ENCODE measurements at places on chromosomes 7 and 10.

GRCh38 chr10:76333796-76334195 lies 902.4 kb downstream of the LRMDA start:
- H3K27ac ChIP-seq = no peak overlapping the region
- H3K4me3 ChIP-seq = no peak overlapping the region
- no peak for DNase-seq
- peaks cover 8% of the 10 kb centered on the region for H3K4me1 ChIP-seq

DNA sequence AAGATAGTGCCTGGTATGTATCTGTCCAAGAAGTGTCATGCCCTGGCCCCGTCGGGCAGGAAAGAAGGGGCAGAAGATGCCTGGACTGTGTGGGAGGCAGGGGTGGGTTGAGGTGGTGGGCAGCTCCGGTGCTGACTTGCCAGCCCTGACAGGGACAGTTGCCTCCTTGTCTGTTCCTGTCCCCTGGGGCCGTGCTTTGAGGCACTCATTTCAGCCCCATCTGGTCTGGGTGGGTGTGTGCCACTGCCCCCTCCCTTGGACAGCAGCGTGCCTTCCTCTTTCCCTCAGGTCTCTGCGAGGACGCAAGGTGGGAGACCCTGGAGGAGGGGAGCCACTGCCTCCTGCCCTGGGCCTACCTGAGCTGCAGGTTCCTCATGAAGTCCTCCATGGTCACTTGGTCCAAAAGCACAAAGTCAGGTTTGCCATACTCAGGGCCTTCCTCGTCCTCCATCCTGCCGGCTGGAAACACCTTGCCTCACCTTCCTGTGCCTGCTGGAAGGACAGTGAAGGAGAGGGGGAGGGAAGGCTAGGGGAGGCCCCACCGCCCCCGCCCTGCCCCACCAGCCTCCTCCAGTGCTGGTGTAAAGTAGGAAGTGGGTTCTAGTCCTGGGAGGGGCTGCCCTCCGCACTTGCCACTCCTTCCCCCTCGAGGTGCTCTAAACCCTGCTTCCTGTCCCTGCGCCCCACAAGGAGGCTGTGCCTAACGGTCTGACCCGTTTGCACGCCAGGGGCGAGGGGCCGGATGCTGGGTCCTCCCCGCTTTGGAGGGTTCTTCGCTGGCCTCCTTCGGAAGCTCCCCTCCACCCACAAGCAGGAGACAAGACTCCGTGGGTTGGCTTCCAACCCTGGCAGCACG lies at the start of gene MYO1G:
MYO1G (minus strand) TSS at position 505 of the 856 bp plus-strand sequence; CDS start at position 451, 54 bp downstream.
- H3K27ac ChIP-seq = no peak within 1 kb of the TSS
- no peak for DNase-seq
- H3K4me1 ChIP-seq = peaks cover 2% of the 10 kb centered on the region
- no peaks in the 10 kb centered on the region for H3K27me3 ChIP-seq
- peaks cover 21% of the 10 kb centered on the region for H3K36me3 ChIP-seq
- no peak within 1 kb of the TSS for H3K4me3 ChIP-seq

GRCh38 chr10:88999625-89000024 lies 9.0 kb downstream of the FAS start:
- no peak for DNase-seq
- H3K27ac ChIP-seq = no peak overlapping the region
- H3K4me1 ChIP-seq = no peaks in the 10 kb centered on the region
- H3K27me3 ChIP-seq = no peaks in the 10 kb centered on the region
- H3K4me3 ChIP-seq = no peak overlapping the region

DNA sequence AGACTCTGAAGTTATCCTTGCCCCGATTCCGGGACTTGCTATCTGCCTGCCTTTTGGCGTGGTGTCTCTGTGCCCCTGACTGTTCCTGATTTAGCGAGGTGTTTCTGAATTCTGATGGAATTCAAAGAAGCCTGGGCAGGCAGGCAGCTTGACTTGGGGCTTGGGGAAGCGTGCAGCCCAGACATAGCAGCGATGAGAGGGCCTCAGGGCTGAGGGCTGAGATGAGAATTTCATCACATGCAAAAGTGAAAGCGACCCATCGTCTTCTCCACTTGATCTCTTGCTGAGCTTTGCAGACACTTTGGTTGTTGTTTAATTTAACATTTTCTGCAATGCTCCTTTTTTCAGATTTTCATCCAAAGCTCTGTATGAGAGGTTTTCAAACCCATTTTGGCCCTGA lies 57.8 kb downstream of the TCF7L2 start:
- H3K4me3 ChIP-seq = no peak overlapping the region
- H3K27me3 ChIP-seq = no peaks in the 10 kb centered on the region
- peaks cover 19% of the 10 kb centered on the region for H3K4me1 ChIP-seq
- H3K36me3 ChIP-seq = peaks cover 6% of the 10 kb centered on the region

- DNase-seq = no peak
- no peak overlapping the region for H3K4me3 ChIP-seq
- H3K4me1 ChIP-seq = no peaks in the 10 kb centered on the region
- H3K36me3 ChIP-seq = no peaks in the 10 kb centered on the region
- H3K27me3 ChIP-seq = no peaks in the 10 kb centered on the region
These were observed 348.6 kb upstream of the ZNF32 start for GRCh38 chr10:43997330-43997729.

DNA sequence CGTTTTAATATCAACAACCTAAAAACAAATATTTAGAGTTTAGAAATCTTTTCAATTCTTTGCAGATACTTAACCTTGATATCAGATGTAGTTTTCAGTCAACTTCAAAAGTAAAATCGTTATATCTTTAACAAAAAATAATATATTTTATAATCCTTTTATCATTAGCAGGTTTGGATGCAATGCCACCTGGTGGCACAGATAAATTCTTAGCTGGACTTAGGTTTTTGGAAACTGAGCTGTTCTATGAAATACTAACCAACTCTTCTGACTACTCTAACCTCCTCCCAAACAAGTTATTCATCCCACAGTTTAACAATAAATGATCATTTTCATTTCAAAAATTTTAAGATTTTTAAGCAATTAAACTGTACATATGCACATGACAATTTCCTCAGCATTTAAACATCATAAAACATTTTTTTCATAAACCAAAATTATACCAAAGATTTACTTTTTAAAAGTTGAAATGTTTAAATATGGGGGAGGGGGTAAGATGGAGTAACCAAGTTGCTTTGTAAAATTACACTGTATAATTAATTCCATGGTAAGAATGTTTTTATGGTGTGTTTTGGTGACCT lies 56.9 kb downstream of the HIBADH start:
- no peaks in the 10 kb centered on the region for H3K36me3 ChIP-seq
- no peak overlapping the region for H3K4me3 ChIP-seq
- peak; percentile 9 for DNase-seq
- no peaks in the 10 kb centered on the region for H3K4me1 ChIP-seq

DNA sequence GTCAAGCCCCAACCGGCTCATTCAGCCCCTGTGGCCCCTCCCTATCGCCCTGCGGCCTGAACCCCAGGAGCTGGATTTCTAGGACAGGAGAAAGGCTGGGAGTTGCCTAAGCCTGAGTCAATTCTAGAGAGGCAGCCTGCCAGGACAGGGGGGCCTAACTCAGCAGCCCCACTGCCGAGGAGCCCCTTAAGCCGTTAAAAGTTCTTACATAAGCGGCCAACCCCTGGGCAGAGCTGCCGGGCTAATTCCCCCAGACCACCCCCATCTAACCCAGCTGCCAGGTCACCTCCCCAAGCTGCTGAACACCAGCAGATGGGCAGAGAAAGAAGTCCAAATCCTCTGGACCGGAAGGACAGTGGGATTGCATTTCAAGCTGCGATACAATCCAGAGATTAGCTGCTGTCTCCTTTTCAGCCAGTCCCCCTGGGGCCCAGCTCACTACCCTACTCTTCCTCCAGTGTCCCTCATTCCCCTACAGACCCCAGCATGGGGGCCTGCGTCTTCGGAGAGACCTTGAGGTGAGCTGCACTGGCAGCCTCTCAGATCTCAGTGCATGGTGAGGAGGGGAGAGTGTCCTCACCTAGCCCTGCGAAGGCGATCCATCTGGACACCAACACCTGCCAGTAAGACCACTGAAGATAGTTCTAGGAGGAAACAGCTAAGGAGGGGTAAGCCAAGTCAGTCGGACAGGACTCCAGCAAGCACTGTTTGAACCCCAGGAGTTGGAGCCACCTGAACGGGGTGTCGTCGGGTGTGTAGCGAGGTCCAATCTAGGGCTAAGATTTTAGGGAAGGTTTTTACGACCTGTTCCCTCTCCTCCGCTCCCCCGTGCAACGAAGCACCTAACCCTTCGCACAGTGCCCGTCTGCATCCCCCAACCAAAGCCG lies 830 bp downstream of the IMPDH1 start:
- peaks cover 25% of the 10 kb centered on the region for H3K27me3 ChIP-seq
- H3K4me3 ChIP-seq = peak overlapping the region; percentile 72
- H3K36me3 ChIP-seq = no peaks in the 10 kb centered on the region
- DNase-seq = no peak

GRCh38 chr7:27586825-27587224 lies 75.9 kb downstream of the HIBADH start:
- H3K4me3 ChIP-seq = no peak overlapping the region
- no peaks in the 10 kb centered on the region for H3K4me1 ChIP-seq
- no peaks in the 10 kb centered on the region for H3K36me3 ChIP-seq
- no peak for DNase-seq
- no peak overlapping the region for H3K27ac ChIP-seq

- no peak overlapping the region for H3K4me3 ChIP-seq
These were observed 305.5 kb downstream of the C7orf25 start for GRCh38 chr7:42606193-42606905.

DNA sequence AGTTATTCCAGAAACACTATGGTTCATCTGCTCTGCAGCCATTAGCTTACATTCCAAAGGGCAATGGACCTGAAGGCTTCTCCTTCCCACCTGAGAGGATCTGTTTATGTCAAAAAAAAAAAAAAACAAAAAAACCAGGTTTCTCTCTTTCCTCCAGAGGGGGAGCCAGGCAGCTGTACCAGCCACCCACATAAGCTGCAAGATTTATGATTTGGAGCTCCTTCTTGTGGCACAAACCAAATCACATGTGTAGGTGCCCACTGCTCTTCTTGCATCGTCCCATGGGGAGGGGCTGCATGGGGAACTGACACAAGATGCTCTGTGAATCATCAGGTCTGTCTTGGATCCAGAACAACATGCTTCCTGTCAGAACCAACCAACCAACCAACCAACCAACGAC lies 231.6 kb upstream of the IGFBP3 start:
- H3K27me3 ChIP-seq = no peaks in the 10 kb centered on the region
- H3K4me3 ChIP-seq = no peak overlapping the region
- H3K4me1 ChIP-seq = peaks cover 6% of the 10 kb centered on the region
- no peaks in the 10 kb centered on the region for H3K36me3 ChIP-seq

DNA sequence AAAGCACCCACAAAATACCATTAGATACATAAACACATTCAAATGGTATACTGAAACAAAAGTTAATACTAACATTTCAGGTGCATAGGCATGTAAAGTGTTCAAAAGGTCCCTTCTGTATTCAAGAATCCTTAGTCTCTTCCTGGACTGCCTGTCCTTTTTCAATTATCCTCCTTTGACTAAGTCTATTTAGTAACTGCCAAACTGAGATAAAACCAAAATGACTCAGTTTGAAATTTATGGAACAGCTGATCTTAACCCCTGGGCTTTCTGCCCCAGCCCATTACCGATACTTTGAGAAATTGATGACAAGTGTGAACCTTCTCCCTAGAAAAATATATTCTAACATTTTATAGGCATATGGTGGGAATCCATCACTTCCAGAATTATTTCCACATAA lies 5.4 kb downstream of the EPC1 start:
- no peak for DNase-seq
- H3K27me3 ChIP-seq = no peaks in the 10 kb centered on the region
- H3K36me3 ChIP-seq = peaks cover 5% of the 10 kb centered on the region
- no peak overlapping the region for H3K27ac ChIP-seq

DNA sequence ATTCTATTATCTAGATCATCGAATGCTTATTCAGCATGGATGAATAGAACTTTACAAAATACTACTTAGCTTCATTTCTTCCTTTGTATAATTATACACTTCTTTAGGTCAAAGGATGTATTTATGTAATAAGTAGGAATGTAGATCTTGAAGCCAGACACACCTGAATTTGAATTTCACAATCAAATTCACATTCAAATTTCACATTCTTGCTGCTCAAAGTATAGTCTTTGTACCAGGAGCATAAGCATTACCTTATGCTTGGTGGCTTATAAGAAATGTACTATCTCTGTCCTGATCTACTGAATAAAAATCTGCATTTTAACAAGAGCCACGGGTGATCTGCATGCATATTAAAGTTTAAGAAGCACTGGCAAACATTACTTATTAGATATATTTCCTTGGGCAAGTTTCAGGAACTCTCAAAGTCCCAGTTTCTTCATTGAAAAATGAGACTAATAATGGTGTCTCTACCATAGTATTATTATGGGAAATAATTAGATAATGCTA lies 112.8 kb downstream of the CACNA2D1 start:
- no peak for DNase-seq
- H3K27me3 ChIP-seq = no peaks in the 10 kb centered on the region
- no peak overlapping the region for H3K4me3 ChIP-seq
- H3K36me3 ChIP-seq = no peaks in the 10 kb centered on the region
- H3K4me1 ChIP-seq = no peaks in the 10 kb centered on the region

GRCh38 chr10:86962136-86962980 lies 4.0 kb downstream of the SNCG start:
- H3K27ac ChIP-seq = no peak overlapping the region
- peaks cover 16% of the 10 kb centered on the region for H3K4me1 ChIP-seq
- DNase-seq = no peak
- H3K27me3 ChIP-seq = no peaks in the 10 kb centered on the region
- H3K36me3 ChIP-seq = no peaks in the 10 kb centered on the region
- H3K4me3 ChIP-seq = no peak overlapping the region

GRCh38 chr7:50331564-50332208 lies 27.2 kb downstream of the IKZF1 start:
- H3K27me3 ChIP-seq = no peaks in the 10 kb centered on the region
- DNase-seq = no peak
- H3K4me3 ChIP-seq = no peak overlapping the region
- H3K27ac ChIP-seq = no peak overlapping the region

DNA sequence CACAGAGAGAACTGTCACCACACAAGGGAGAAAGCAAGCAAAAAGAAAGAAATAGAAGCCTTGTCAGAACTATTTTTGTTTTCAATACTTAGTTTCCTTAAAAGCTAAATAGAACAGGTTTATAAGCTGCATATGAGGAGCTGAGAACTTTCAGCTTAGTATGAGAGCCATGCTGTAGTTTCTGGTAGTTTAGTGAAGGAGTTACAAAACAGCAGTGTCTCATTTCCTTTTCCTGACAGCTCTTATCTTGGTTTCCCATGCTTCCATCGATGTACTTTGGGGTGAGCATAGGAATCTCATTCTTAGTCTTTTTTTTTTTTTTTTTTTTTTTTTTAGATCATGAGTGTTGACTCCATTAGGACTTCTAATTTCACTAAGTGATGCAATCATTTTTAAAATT lies 8.6 kb upstream of the CHRM2 start:
- H3K27me3 ChIP-seq = no peaks in the 10 kb centered on the region
- DNase-seq = no peak
- H3K4me1 ChIP-seq = no peaks in the 10 kb centered on the region
- H3K4me3 ChIP-seq = no peak overlapping the region

GRCh38 chr7:50393547-50394252 lies 56.5 kb downstream of the FIGNL1 start:
- no peaks in the 10 kb centered on the region for H3K27me3 ChIP-seq
- DNase-seq = no peak
- H3K36me3 ChIP-seq = no peaks in the 10 kb centered on the region
- no peak overlapping the region for H3K4me3 ChIP-seq
- H3K27ac ChIP-seq = no peak overlapping the region

- no peak overlapping the region for H3K27ac ChIP-seq
- DNase-seq = no peak
- no peak overlapping the region for H3K4me3 ChIP-seq
- no peaks in the 10 kb centered on the region for H3K4me1 ChIP-seq
These were observed 5.5 kb downstream of the ADRA2A start for GRCh38 chr10:111082102-111082975.

All from trophoblast cell (in vitro differentiated cells and primary cell).